Stimulated activated CD4-positive, alpha-beta T cell treated with anti-CD3 and anti-CD28 coated beads, Interleukin-4, amount 100 ng/mL, for 24 hours (primary cell): ENCODE measurements at places on chromosomes 12 and 14.
A peak's percentile ranks its signal among the peaks of the same experiment; 100 is the strongest.

DNA sequence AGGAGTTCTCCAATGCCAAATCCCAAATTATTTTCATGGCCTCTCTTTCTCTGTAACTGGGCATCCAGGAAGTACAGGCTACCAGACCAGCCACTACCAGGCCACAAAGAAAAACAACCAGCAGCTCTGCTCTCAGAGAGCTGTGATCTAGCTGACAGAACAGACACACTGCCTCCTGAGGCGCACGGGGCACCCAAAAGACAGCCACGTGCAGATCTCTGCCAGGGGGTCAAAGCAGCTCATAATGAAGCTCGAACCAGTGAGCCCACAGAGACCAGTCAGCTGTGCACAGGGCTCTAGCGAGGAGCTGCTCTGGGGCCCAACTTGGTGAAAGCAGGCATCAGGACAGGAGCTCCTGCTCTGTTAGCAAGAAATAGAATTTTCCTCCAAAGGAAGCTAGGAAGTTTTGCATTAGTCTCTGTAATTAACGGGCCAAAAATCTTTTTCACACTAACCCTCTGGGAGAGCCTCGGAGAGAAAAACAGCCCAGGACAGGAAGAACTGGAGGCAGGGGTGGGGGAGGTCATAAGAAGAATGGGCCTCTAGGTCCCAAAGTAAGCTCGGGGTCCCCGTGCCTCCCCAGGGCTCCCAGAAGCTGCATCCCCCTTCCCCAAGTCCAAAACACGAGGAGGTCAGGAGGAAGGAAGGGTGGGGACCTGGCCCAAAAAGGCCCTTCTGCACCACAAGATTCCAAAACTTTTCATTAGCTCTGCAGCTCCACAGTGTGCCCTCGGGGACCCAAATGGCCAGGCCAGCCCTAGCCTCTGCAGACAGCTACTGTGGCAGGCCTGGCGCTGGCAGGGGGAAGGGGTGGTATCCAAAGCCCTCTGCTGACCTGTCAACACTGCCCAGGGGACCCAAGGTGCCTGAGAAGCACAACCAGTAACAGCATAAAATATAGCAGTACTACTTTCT lies 30.2 kb downstream of the ACTN1 start:
- no peak for DNase-seq

DNA sequence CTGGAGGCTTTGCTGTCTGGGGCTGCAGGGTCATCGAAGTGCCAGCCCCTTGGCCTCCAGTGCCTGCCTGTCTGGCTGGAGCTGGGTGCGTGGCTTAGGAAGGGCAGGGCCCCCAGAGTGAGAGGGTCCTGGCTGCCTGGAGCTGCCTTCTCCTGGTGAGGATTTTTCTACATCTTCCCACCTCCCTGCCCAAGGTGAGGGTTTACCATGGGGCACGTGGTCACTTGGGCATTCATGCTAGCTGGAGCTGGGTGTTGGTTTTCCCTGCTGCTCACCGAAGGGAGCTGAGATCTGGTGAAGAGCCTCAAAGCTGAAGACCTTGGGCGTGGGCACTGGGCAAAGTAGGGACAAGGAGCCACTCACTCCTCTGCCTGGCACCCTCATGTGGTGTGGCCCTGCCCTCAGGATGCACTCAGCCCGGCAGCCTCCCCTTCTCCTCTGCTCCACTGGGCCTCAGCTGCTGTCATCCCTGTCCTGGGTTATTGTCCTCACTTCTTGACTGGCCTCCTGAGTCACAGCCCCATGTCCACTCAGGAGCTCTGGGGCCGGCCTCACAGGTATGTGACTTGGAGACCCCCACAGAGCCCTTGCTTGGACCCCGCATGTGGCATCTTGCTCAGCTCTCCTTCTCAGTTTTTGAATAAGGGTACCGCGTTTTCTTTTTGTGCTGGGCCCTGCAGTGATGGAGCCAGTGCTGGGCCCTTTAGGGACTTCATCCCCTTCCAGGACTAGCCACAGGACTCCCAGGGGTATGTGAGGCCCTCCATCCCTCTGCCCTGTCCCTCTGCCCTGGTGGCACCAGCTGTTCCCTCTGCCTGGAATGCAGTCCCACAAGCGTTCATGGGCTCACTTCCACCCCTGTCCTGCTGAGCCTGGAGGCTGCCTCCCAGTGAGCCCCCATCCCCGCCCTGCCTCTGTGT lies 1.6 kb downstream of the CEP170B start:
- no peak for DNase-seq

DNA sequence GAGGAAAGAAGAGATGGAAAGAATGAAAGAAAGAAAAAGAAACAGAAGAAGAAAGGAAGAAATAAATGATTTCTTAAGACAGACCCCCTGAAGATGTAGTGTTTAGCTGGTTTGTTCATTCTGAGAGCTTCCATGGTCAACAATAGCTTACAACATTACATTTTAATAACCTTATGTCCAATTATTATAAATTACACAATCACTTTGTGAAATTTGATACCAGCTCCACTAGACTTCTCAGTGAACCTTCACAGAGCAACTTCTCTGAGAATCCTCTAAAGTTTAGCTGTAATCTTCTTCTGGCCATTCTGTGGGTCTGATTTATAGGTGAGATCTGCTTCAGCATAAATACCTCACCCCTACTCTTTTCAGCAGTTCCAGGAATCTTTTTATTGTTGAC lies 27.9 kb downstream of the SIX1 start:
- no peak for DNase-seq

DNA sequence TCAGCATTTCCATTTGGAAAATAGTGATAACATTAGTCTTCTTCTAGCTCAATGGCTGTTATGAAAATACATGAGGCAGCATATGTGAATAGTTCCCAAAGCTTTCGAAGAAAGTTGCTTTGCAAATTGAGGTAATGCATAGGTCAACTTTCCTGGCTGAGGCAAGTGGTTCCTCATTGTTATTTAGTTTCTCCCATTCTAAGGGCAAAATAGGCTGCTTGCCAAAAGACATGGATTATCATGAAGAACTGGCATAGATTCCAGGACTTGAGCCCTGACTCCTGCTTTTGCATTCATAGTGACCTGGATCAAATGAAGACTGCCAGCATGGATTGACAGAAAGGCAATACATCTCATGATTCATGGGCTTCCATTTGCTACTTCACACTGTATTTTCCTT lies 35.7 kb downstream of the LRFN5 start:
- DNase-seq, result no peak

- no peak for DNase-seq
These were observed 25.6 kb downstream of the NDUFA12 start for GRCh38 chr12:94977766-94978468.

GRCh38 chr12:80470403-80470802 lies 26.4 kb downstream of the PTPRQ start:
- no peak for DNase-seq

- DNase-seq, result no peak
These were observed 234.8 kb upstream of the ATP2B1 start for GRCh38 chr12:89943463-89943862.

DNA sequence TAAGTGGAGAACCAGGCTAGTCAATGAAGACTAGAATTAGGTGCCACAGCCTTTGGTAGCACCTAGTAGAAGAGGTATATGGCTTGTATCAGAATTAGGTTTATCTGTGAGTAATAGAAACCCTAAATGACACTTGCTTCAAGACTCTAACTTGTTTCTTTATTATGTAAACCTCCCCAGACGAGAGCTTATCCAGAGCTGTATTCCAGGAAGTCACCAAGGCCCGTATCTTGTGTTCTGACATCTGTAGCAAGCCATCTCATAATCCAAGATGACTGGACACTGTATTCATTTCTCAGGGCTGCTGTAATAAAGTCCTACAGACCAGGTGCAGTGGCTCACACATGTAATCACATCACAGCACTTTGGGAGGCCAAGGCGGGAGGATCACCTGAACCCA lies 56.7 kb upstream of the PPP1R12A start:
- no peak for DNase-seq

GRCh38 chr12:85894653-85895052 lies 20.6 kb downstream of the NTS start:
- DNase-seq, result no peak

DNA sequence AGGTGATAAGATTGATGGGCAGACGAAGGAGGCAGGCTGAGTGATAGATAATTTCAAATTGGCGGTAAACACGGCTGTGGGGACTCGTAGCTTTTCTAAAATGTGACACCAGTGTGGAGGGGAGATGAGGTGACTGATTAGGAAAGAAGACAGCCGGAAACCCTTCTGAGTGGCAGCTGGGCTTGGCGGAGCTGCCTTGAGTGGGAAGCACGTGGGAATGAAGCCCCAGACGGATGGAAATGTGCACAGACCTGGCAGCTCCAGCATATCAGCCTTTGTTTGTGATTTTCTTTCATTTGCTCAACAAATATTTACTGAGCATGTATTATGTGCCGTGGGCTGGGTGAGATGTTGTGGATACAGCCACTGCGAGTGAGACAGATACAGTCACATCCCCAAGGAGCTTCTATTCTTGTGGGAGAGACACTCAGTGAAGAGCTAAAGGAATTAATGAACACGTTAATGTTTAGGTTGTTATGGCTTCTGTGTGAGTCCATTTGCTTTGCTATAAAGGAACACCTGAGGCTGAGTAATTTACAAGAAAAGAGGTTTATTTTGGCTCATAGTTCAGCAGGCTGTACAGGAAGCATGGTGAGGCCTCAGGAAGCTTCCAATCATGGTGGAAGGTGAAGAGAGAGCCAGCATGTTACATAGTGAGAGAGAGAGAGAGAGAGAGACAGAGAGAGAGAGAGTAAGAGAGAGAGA lies 65.5 kb upstream of the LHX5 start:
- no peak for DNase-seq

DNA sequence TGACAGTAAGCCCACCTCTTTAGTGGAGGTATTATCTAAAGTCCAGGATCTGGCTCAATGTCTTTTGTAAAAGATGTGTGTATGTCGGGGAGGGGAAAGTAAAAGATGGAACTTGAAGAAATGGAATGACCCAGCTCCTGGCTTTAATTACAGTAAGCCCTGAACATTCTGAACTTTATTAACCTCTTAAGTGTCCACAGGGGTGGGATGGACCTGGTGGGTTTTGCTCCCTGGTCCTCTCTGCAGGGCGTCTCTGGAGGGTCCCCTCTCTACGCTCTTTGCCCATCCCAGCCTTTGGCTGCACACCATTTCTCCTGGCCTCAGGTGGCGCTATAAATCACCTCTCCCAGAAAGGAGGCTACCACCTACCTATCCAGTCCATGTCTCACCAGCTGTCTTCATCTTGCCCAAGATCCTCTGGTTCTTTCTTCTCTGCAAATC lies 3.7 kb upstream of the CISTR start:
- no peak for DNase-seq

DNA sequence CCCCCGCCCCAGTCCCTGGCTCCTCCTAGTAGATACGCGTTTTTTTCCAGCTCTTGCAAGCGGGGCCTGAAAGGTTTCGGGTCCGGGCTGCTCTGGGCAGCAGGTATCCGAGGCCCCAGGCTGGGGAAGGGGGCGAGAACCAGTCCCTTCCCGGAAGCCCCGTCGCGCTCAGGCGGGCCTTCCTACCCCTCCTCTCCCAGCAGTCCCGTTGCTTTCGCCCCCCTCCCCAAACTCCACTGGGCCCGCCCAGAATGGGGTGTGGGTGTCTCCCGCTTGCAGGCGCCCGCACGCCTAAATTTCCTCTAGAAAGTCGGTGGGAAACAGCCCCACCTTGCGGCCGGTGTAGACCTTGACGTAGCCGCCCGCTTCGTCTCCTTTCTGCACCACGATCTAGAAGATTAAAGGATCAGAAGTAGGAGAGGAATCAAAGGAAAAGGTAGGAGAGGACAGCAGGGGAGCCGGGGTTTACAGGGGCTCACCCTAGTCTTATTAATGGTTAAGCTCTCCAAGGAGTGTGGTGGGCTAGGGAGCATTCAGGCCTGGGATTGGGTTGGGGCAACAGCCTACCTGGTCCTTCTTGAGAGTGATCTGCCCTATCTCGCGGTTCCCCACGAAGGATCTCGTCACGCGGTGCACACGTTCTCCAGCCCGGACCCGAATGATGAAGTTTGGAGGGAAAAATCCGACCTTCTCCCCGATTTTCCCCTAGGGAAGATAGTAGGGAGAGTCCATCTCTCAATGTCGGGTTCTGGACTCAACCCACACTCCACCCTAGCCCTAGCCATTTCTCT lies 7.3 kb downstream of the STAC3 start:
- DNase-seq, result peak; percentile 83

GRCh38 chr14:86050072-86050683 lies 520.2 kb downstream of the FLRT2 start:
- no peak for DNase-seq

DNA sequence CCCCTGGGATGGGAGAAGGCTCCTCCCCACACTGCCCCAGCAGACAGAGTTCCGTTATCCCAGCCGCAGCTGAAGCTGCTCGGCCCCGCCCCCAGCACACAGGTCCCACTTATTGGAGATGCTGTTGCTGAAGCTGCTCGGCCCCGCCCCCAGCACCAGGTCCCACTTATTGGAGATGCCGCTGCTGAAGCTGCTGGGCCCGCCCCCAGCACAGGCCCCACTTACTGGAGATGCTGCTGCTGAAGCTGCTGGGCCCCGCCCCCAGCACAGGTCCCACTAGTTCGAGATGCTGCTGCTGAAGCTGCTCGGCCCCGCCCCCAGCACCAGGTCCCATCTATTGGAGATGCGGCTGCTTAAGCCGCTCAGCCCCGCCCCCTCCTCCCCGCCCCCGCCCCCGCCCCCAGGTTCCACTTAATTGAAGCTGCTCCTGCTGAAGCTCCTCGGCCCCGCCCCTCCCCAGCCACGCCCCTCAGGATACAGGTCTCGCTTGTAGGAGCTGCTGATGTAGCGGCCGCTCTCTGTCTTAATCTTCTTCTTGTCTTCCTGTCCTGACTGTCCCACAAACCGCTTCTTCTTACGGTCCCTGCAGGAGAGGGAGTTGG lies 12.0 kb downstream of the CFAP73 start:
- DNase-seq, result no peak

DNA sequence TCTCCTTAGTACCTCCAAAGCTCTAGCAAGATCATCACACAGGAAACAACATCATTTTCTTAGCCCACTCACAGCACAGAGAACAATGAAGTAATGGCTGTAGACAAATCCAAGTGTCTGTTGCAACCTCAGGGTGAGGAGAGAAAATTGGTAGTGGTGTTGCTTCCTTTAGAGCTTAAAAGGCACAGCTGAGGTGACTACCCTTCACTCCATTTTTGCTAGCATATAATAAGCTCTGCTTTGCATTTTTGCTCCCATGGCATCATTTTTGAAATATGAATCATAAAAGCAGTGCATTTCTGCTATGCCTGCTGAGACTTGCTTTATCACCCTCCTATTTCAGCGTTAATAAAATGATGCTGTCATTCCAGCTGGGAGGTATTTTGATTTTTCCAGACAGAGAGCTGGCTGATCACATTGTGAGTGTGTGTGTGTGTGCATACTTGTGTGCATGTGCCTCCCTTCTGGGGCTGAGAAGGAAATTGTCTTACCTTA lies 18.5 kb upstream of the PCNX1 start:
- no peak for DNase-seq

DNA sequence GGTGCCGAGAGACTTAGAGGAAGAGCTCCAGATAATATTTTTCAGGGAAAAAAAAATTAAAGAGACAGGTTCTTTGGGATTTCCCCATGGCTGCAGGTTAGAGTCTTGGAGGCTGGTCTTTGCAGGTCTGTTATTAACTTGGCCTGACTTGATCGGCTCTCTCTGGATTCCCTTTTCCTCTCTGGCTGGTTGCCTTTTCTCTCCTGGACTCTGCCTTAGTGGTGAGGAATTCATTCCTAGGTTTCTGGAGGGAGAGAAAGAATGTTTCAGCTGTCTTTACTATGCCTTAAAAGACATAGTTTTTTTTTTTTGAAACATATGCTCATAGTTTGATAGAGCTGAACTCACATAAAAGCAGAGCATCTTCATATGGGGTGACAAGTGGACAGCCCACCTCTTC lies 336.3 kb downstream of the BMP4 start:
- no peak for DNase-seq
